Astrocyte of the spinal cord (primary cell): ENCODE measurements at places on chromosomes 6 and 20.

DNA sequence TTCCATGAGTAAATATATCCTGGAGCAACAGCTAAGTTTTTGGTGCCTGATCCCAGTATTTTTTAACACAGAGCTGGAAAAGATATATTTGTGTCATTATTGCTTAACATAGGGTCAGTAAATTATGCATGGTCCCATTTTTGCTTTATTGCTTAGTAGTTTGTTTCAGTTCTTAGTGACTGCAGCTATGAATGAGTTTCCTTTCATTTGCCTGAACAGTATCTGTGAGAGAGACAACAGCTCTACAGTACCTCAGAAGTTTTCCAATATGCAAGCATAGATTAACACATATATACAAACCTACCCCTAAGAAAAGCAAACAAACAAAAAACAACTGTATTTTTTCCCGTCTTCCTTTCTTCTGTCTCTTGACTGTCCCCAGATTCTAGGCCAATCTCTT, 160.3 kb downstream of the MEI4 start:
- DNase-seq = no peak

GRCh38 chr6:42877695-42878094, 1.7 kb upstream of the RPL7L1 start:
- DNase-seq = no peak

DNA sequence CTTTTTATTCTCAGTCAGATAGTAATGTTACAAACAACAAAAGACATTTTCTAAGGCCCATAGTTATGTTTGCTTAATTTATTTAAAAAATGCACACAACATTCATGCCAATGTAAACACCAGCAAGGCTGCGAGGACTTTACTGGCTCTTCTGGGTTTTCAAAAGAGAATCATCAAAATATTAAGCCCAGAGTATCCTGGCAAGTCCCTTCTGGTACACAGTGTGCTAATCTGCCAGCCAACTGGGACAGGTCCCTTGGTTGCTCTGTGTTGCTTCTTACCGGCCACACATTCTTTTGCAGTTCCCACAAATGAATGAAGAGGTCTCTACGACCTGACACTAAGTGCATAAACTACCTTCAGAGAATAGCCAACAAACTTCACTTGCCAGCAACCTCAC, 42.6 kb upstream of the SPDEF start:
- DNase-seq = peak; percentile 15

GRCh38 chr6:35790683-35791082, 6.4 kb downstream of the CLPS start:
- no peak for DNase-seq

- DNase-seq = peak; percentile 96
Measured at GRCh38 chr6:106159531-106159940, 73.4 kb downstream of the PRDM1 start.

- DNase-seq = peak; percentile 49
Measured at GRCh38 chr20:36866681-36867495, 9.1 kb upstream of the TLDC2 start.

GRCh38 chr6:90435207-90435899, 138.7 kb upstream of the BACH2 start:
- DNase-seq = no peak

DNA sequence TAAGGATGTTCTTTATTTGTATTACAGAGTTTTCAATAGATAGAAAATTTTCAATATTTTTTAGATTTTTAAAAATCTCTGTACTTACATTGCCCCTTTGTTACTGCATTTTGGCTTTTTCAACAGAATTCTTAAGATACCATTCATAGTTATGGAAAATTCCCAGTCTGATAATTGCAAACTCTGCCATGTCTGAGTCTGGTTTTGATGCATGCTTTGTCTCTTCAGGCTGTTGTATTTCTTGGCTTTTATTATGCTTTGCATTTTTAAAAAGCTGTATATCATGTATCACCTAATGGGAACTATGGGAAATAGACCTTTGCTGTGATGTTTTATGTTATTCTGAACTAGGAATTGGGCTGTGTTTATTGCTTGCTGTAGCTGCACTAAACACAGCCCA, 898.9 kb upstream of the ADGRB3 start:
- peak; percentile 29 for DNase-seq

DNA sequence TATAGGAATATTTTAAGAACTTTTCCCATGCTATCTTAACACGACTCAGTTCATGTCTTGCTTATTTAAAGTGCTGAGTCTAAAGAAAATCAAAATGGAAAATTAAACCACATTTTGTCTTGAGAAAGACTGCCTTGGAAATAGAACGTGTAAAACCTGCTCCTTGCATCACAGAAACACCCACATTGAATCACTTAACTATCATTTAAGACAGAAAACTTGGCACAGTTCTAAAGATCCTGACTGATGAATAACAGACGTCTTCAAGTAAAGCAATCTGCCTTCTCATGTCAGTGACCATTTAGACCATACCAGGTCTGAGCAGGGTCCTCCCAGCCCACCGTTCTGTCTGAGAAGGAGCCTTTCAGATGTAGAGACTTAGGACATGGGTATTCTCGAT, 7.4 kb downstream of the PERP start:
- peak; percentile 57 for DNase-seq

GRCh38 chr6:71349395-71349794, 60.8 kb downstream of the OGFRL1 start:
- peak; percentile 71 for DNase-seq

GRCh38 chr6:154276810-154277628, 79.6 kb downstream of the IPCEF1 start:
- peak; percentile 58 for DNase-seq

GRCh38 chr6:154514481-154514880, 4.0 kb upstream of the CNKSR3 start:
- no peak for DNase-seq

- DNase-seq = no peak
Measured at GRCh38 chr6:18784794-18785193, 397.6 kb downstream of the RNF144B start.

DNA sequence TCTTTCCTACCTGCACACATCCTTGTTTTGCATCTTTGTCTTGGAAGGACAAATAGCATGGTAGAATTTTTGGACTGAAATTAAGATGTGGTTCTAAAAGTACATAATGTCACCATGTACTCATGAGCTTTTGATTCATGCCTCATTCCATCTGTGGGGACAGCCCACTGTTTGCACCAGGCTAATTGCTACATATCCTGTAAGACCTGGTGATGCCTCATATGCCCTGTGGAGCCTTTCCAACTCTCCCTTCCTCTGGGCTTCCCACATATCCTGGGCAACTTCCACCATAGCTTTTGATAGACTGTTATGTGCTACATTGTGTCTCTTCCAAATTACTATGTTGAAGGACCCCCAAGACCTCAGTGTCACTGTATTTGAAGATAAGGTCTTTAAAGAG, 213.6 kb upstream of the PREP start:
- no peak for DNase-seq

- no peak for DNase-seq
Measured at GRCh38 chr20:50786703-50787102, 8.2 kb upstream of the BCAS4 start.

- DNase-seq = no peak
Measured at GRCh38 chr20:32780749-32781655, 18.8 kb downstream of the DNMT3B start.

- DNase-seq = peak; percentile 81
Measured at GRCh38 chr6:2111162-2111677, 134.2 kb downstream of the GMDS start.

DNA sequence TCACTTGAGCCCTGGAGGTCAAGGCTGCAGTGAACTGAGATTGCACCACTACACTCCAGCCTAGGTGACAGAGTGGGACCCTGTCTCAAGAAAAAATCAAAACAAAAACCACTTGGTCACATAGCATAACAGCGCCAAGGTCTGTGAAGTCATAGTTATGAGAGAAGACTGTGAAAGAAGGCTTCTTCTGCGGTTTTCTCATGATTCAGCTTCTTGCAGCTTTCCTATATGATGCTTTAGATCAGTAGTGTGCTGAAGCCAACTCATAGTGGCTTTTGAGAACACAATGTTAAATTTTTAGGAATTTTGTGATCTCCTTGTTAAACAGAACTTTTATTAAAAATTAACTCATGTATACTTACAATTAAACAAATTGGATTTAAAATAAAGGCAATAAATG, 136.2 kb upstream of the GLP1R start:
- DNase-seq = no peak

DNA sequence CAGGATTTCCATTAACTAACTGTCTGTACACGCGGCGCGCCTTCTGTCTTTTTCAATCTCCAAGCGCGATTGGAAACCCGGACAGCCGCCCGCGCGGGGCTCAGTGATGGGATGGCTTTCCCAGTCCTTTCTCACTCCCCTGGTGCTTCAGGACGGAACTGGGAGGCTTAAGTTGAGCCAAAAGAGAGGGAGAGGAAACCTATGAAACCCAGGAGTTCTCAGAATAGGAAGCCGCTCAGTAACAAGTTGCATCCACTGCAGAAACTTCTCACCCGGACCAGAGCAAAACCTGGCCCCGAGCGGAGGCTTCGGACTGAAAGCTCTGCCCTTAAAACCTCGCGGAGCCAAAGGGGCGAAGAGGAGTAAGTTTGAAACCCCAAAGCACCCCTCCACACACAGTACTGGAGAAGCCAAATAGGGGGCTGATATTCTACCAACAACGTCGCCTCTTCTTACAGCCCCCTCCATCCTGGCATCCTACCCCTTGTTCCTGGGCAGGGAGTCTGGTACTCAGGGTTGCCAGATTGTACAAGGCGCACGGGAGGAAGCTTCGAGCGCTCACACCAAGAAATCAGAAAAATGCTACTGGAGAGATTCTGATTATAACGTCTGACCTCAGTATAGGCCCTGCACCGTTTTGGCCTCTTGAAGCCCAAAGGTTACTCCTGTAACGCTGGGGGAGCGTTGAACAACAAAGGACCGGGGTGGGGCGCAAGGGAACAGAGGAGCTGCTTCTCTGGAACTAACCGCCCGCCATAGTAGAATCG, 906 bp upstream of the COL12A1 start:
- DNase-seq = peak; percentile 54

DNA sequence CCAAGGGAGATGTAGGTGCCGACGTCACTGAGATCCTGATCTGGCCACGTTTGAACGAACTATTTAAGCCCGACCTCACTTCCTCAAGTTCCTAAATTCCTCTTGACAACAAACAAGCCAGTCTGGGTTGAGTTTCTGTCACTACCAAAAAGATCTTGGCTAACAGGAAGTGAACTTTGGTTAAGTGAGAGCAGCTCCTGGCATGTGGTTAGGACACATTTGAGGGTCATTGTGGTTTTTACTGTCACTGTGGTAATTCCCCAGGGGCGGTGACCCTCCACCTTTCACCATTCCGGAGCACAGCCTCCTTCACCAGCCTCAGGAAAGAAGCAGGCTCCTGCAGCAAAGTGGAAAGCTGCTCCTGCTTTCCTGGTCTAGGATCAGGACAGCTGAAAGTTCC, 43.1 kb upstream of the ZNF831 start:
- DNase-seq = no peak

GRCh38 chr20:61874421-61875068, 191.1 kb downstream of the TAF4 start:
- DNase-seq = peak; percentile 14

GRCh38 chr6:747028-747427, 54.1 kb upstream of the EXOC2 start:
- no peak for DNase-seq

GRCh38 chr6:3518356-3519190, 61.7 kb upstream of the SLC22A23 start:
- peak; percentile 69 for DNase-seq

- no peak for DNase-seq
Measured at GRCh38 chr6:130298258-130298657, 67.6 kb upstream of the TMEM200A start.

GRCh38 chr20:8304124-8304816, 172.2 kb downstream of the PLCB1 start:
- no peak for DNase-seq

- DNase-seq = no peak
Measured at GRCh38 chr20:63552481-63553249, 1.3 kb upstream of the FNDC11 start.

- peak; percentile 87 for DNase-seq
Measured at GRCh38 chr20:45344168-45344860, 3.9 kb downstream of the SDC4 start.

DNA sequence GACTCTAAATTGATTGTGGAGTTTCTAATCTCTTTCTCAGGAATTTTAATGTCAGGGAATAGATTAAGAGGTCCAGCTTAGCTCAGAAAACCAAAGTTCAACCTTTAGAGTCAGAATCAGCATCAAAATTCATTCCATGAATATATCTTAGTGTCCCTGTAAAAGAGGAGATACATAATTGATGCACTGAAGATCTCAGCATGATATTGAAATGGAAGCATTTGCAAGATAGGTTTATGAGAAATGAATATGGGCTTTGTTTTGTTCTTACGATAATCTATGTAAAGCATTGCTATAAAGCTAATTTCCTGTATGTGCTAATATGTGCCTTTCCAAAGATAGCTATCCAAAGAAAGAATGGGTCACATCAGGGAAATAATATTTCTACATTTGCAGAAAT, 404.5 kb upstream of the HSF2 start:
- DNase-seq = no peak

- DNase-seq = peak; percentile 93
Measured at GRCh38 chr20:44204156-44204831, 6.3 kb downstream of the OSER1 start.

DNA sequence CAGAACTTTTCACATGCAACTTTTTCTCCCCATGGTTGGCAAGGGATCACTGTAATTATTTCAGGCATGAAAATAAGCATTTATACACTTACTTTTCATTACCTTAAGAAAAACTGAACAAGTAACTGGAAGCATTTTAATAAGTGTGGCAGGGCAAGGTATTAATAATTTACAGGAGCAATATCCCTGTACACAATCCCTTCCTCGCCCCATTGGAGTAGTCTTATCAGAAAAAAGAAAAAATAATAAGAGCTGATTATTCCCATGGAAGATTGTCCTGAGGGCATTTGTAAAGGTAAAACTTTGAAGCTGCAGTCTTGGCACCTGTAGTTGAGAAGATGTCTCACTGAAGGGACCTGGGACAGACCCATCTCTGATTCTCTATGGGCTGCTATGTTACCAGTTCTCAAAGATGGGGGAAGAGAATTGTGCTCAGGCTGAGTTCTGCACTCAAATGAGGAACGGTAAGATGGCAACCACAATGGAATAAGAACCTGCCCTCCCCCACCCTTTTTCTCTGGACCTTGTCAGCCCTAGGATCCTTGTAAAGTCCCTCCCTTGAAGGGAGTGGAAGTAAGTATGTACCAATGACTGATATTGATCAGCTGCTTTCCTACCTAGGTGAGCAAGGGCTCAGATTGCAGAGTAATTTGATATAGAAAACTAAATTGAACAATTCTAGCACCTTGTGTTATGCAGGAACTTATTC, 70.0 kb upstream of the AHI1 start:
- no peak for DNase-seq

GRCh38 chr6:392441-393390, 1.2 kb downstream of the IRF4 start:
- no peak for DNase-seq

GRCh38 chr6:11055127-11055627, 11.1 kb upstream of the ELOVL2 start:
- no peak for DNase-seq

- no peak for DNase-seq
Measured at GRCh38 chr20:44099832-44100231, 87.2 kb downstream of the JPH2 start.

DNA sequence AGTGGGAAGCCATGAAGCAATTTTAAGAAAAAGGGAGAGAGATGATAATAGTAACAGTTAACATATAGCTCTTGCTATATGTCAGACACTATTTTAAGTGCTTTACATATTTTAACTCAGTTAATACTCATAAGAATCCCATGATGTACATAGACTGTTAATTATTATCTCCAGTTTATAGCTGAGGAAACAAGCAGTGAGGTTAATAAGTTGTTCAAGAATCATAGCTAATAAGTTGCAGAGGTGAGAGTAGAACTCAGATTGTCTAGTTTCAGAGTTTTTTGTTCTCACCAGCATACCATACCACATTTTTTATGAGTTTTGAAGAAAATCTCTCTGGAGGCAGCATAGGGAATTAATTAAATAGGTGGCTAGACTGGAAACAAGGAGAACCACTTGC, 144.6 kb upstream of the MMS22L start:
- DNase-seq = no peak
